DMS 273 treated with DMSO at 0.1 percent for 48 hours (cell line): ENCODE measurements at places on chromosomes 12 and 14.

DNA sequence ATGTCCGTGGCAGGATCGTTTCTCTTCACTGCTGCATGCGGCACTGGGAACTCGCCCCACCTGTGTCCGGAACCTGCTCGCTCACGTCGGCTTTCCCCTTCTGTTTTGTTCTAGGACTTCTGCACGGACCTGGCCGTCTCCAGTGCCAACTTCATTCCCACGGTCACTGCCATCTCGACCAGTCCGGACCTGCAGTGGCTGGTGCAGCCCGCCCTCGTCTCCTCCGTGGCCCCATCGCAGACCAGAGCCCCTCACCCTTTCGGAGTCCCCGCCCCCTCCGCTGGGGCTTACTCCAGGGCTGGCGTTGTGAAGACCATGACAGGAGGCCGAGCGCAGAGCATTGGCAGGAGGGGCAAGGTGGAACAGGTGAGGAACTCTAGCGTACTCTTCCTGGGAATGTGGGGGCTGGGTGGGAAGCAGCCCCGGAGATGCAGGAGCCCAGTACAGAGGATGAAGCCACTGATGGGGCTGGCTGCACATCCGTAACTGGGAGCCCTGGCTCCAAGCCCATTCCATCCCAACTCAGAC, 1.2 kb downstream of the FOS start:
- no peak for DNase-seq

DNA sequence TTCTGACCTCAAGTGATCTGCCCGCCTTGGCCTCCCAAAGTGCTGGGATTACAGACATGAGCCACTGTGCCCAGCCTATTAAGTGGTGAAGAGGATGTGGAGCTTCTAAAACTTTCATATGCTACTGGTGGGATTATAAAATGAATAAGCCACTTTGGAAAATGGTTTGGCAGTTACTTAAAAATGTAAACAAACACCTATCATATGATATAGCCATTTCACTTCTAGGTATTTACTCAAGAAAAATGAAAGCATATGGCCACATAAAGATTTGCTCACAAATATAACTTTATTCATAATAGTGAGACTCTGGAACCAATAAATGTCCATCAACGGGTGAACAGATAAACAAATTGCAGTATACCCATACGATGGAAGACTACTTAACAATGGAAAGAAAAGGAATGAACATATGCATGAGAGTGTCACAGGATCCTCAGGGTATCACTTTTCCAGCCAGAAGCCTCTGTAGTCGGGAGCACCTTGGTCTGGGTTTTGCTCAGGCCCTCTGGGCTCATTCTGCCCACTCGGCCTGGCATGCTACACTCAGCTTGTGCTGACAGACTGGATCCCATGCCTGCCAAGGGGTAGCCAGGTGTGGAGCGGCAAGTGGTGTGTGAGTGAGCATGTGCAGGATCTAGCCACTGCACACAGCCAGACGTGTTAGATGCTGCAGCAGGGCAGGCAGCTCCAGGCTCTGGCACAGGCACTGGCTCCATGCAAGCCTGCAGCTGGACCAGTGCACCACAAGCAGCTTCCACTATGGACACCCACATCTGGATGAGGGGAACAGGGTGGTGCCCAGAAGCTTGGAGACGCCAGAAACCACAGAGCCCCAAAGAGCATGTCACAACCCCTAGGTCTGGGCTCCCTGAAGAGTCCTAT, 213.2 kb upstream of the DIO3 start:
- DNase-seq = no peak

- no peak for DNase-seq
Observed at GRCh38 chr14:100381395-100382105, 58.4 kb downstream of the SLC25A47 start.

GRCh38 chr12:75738486-75738885, 227.1 kb upstream of the KRR1 start:
- no peak for DNase-seq

- no peak for DNase-seq
Observed at GRCh38 chr12:116299665-116300328, 22.3 kb upstream of the MED13L start.

DNA sequence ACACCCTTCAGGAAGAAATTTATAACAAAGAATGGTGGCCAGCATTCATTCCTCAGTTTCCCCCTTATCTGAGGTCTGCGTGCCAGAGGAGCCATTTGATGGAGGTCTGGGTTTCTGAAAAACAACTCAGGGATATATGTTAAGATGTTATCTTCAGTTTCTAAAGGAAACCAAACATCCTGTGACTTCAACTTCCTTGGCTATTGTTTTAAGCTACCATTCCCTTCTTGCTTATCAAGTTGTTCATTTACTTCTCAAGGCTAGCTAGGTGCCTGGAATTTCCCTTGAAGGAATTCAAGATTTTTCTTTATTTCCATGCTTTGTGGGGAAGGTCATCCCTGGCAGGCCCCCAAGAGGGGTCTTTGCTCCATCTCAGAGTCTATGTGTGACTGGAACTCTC, 27.1 kb upstream of the OXA1L start:
- no peak for DNase-seq

- DNase-seq = no peak
Observed at GRCh38 chr12:48988030-48988649, 10.0 kb downstream of the WNT1 start.

DNA sequence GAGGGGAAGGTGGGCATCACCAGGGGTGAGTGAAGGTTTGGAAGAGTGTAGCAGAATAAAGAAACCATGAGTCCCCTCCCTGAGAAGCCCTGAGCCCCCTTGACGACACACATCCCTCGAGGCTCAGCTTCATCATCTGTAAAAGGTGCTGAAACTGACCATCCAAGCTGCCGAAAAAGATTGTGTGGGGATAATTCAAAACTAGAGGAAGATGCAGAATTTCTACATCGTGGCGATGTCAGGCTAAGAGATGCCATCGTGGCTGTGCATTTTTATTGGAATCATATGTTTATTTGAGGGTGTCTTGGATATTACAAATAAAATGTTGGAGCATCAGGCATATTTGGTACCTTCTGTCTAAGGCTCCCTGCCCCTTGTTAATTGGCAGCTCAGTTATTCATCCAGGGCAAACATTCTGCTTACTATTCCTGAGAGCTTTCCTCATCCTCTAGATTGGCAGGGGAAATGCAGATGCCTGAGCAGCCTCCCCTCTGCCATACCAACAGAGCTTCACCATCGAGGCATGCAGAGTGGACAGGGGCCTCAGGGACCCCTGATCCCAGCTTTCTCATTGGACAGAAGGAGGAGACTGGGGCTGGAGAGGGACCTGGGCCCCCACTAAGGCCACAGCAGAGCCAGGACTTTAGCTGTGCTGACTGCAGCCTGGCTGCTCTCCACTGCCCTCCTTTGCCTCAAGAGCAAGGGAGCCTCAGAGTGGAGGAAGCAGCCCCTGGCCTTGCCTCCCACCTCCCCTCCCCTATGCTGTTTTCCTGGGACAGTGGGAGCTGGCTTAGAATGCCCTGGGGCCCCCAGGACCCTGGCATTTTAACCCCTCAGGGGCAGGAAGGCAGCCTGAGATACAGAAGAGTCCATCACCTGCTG, 7.0 kb downstream of the SERPINA1 start:
- no peak for DNase-seq

GRCh38 chr12:40058721-40059190, 47.1 kb downstream of the SLC2A13 start:
- DNase-seq = no peak

DNA sequence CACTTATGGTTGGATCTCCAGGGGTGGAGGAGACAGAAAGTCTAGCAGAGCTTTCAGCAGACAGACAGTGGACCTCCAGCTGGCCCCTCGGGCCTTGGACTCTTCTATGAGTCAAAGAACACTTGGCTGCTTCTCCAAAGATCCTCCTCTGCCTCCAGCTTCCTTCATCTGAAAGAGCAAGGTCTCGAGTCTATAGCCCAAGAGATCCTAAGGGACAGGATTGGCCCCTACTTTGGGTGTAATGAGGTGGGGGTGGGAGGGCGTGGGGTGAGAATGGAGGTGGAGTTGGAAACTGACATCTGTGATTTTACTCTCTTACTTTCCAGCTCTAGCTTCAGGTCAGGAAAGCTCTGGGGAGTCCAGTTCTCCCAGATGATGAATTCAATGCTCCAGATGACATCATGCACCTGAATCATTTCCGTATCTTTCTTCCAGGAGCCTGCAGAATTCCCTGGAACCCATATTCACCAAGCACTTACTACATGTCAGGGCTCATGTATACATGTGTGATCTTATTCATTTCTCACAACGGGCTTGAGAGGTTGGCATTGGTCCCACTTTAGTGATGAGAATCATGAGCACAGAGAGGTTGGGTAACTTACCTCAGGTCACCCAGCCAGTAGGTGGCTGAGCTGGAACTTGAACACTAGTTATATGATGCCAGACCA, 10.2 kb upstream of the PGF start:
- DNase-seq = no peak

- DNase-seq = no peak
Observed at GRCh38 chr14:94903883-94904282, 134.0 kb upstream of the GSC start.

DNA sequence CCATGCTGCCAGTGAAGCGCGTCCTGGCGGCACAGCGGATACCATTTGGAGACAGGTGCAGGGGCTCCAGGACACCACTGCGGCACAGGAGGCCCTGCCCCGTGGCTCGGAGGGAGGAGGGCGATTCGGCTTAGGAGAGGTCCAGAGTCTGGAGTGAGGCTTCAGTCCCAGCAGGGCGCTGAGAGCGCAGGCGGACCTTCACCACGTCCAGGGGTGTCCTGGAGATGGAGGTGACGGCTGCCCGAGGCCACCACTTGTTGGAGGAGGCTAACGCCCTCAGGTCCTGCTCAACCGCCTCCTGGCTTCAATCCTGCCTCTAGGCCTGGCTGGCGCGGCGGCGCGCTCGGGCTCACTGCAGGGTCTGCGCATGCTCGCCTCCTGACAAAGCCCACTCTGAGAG, 45.7 kb downstream of the EIF2S3B start:
- DNase-seq = no peak

- DNase-seq = no peak
Observed at GRCh38 chr12:99680276-99680675, 32.7 kb downstream of the GARIN6 start.

GRCh38 chr14:83085725-83086124, 1552.1 kb upstream of the SEL1L start:
- DNase-seq = no peak

DNA sequence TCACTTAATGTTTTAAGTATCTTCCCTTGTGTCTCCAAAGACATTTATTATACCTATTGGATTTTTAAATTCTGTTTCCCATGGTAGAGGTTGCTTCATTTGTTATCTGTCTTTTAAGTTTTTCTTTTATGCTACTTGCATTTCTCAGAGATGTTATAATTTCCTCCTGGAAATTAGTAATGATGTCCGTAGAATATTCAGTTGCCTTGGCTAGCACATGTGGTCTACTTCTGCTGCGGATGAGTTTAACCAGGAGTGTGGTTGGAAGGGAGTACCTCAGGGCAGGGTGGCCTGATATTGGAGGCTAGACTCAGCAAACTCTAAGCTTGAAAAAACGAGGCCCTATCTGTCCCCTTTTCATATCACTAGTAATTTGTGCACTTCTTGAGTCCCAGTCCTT, 8.8 kb upstream of the EVL start:
- DNase-seq = no peak

GRCh38 chr12:10159280-10159679, 12.7 kb downstream of the OLR1 start:
- DNase-seq = no peak

DNA sequence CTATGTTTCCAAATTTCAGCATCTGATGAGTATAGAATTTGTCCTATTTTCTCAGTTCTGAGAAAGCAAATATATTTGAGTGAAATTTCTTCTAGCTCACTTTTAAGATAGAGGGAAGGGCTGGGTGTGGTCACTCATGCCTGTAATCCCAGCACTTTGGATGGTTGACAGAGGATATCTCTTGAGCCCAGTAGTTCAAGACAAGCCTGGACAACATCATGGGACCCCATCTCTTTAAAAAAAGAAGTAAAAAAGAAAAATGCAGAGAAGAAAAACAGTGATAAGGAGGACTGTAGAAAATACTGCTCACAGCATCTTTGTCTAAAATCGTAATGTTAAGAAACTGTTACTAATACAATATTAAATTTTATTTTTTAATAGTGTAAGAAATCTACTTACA, 2.3 kb upstream of the OR6C70 start:
- no peak for DNase-seq

DNA sequence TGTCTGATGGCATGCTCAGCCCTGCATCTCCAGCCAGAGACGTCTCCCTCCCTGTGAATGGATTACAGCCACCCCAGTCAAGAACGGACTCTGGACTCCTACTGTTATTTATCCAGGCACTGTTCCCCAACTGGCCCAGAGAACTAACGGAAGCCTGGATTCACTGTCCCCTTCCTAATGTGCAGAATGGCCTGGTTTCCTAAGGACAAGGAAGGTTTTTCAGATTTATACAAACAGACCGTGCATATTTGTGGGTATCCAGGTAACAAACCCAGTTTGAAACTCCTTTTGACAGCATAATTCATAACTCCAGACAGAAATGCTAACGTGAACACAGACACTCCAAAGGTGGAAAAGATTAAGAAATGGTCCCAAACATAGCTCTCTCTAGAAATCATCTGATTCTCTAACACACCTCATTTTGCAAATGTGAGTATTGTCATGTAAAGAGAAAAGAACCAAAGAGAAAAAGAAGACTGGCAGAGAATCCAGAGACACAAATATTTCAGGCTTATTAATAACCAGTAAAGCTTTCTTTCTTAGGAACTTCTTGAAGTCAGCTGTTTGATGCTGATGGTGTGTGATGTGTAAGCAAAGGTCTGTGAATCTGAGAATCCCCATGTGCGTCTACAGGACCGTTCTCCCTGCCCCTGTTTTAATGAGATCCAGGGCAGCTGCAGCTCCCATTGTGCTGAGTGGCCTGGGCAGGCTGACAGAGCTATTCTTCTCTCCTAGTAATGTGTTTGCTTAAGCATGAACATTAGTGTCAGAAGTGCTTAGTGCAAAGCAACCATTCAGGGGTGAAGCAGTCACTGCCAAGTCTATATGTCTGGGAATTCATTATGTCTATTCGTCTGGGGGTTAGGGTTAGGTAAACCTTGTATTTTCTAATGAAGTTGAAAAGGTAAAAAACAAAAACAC, 86.8 kb upstream of the HIF1A start:
- no peak for DNase-seq

GRCh38 chr14:104394409-104394851, 185.1 kb upstream of the C14orf180 start:
- DNase-seq = no peak

DNA sequence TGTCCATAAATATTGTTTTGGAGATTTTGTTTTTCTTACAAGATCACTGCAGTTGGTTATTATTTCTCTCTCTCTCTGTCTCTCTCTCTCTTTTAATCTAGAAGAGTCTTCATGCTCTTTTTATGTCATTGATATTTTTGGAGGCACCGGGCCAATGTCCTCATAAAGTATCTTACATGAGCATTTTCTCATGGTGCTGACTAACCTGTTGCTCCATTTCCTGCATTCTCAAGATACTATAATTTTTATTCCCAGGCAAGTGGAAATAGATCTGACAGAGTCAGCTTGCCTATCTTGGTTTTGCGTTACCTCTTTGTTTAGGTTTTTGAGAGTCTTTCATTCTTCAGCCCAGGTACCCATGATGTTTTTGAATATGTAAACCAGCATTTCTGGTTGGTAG, 938.8 kb upstream of the FBXO33 start:
- DNase-seq = no peak

DNA sequence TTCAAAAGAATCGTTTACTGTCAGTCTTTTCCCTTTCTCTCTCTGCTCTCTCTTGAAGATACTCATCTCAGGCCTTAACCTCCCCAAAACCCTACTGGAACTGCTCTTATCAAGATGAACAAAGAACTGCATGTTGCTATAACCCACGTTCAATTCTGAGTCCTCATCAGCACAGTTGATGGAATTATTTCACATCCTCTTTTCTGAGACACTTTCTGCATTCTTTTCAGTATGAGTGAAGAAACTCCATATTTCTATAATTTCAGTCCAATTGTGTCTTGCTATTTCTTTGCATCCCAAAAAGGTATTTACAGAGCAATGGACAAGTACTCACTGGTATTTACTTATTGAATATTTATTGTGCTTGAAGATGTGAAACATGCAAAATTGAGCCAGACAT, 160.1 kb upstream of the CPNE8 start:
- no peak for DNase-seq
